ENCODE measurements at places on chromosomes 2 and 18. TPM values are rescaled to one million over a fixed set of nuclear protein-coding genes. Genes with fewer than 3 reads are reported as not detected.

DNA sequence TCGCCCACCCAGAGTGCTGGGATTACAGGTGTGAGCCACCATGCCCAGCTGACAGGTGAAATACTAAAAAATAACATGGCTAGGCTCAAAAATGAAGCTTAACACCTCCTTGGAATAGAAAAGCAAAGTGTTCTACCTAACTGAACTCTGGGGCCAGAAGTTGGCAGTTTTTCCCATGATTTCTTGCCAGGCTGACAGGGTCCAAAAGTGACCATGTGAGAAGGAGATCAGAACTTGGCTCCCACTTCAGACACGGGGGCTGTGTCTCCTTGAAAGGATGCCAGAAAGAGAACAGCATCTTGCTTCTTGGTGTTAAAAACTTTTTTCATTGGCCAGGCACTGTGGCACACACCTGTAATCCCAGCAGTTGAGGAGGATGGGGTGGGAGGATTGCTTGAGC, 47.0 kb downstream of the BMPR2 start:
- H3K36me3 ChIP-seq = no peaks in the 10 kb centered on the region
- no peak overlapping the region for H3K4me3 ChIP-seq
- H3K27me3 ChIP-seq = no peaks in the 10 kb centered on the region
- H3K27ac ChIP-seq = no peak overlapping the region
- peaks cover 6% of the 10 kb centered on the region for H3K4me1 ChIP-seq
- no peak for DNase-seq

DNA sequence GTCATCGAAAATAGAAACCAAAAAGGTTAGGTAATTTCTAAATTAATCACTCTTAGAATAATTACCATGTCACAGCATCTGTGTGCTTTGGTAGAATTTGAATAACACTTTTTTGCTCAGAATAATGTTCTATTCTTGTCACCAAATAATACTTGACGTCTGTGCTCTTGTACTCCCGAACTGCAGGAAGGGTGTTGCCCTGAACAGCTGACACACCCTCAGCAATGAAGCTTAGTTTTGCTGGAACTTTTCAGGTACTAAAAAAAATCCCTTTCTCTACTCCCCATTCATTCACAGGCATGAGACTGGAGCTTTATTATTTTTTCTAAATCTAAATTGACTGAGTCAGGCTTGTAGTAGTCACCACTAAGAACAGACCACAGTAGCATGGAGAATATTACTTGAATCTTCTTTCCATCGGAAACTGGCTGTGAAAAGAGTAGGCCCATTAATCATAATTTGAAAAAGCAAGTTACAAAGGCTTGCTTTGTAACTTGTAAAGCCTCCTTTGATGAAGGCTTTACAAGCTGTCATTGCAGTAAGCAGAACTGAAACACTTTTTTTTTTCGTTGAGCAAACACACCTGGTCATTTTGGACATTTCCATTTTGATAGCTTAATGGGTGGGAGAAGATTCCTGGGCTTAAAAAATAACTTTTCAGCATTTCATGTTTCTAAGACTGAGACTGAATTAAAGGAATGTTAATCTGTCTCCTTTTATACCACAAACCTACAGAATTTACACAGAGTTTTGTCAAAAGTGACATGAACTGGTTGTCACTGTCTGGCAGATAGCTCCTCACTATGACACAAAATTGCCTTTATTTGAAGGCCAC, 70.3 kb upstream of the PELI1 start:
- H3K4me3 ChIP-seq = no peak overlapping the region
- H3K27ac ChIP-seq = peak overlapping the region; percentile 89
- H3K27me3 ChIP-seq = no peaks in the 10 kb centered on the region
- H3K4me1 ChIP-seq = no peaks in the 10 kb centered on the region
- H3K36me3 ChIP-seq = no peaks in the 10 kb centered on the region

The PLB1 gene
- total RNA-seq = not detected

The MAPK4 gene
- total RNA-seq = not detected

The VWC2L gene
- total RNA-seq = not detected

DNA sequence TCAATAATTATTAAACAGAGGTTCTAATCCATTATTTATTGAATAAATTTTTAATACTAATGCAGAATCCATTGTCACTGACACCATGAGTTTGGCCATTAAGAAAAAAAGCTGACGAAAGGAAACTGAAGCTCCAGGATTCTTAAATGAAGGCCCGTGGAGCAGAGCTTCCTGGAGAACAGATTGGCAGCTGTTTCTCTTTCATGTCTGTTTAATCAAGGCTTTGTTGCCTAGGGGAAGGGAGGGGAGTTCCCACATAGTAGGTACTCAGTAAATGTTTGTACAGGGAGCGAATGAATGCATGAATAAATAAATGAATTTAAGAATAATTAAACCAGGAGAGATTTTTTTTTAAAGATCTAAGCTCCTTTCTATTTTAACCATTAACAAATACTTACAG, 315.1 kb upstream of the KLHL29 start:
- H3K4me1 ChIP-seq = no peaks in the 10 kb centered on the region
- no peak for DNase-seq
- no peaks in the 10 kb centered on the region for H3K36me3 ChIP-seq
- no peak overlapping the region for H3K27ac ChIP-seq
- no peaks in the 10 kb centered on the region for H3K27me3 ChIP-seq

The DHRS9 gene
- total RNA-seq = 0.27 TPM

DNA sequence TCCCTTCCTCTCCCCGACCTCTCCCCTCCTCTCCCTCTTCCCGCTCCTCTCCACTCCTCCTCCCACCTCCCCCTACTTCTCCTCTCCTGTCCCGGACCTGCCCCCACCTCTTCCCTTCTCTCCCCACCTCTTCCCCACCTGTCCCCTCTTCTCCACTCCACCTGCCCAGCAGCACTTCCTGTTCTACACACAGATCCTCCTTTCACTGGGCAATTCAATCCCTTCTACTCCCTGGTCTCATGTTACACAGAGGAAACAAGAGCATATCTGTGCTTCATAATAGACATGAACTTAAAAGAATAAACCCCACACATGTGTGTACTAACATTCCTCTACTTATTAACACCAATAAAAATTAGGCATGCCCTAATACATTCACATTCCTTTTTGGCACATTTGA, 34.8 kb downstream of the TIMM21 start:
- H3K4me1 ChIP-seq = no peaks in the 10 kb centered on the region
- no peak for DNase-seq
- peaks cover 10% of the 10 kb centered on the region for H3K27me3 ChIP-seq
- no peaks in the 10 kb centered on the region for H3K36me3 ChIP-seq
- no peak overlapping the region for H3K4me3 ChIP-seq
- H3K27ac ChIP-seq = no peak overlapping the region

DNA sequence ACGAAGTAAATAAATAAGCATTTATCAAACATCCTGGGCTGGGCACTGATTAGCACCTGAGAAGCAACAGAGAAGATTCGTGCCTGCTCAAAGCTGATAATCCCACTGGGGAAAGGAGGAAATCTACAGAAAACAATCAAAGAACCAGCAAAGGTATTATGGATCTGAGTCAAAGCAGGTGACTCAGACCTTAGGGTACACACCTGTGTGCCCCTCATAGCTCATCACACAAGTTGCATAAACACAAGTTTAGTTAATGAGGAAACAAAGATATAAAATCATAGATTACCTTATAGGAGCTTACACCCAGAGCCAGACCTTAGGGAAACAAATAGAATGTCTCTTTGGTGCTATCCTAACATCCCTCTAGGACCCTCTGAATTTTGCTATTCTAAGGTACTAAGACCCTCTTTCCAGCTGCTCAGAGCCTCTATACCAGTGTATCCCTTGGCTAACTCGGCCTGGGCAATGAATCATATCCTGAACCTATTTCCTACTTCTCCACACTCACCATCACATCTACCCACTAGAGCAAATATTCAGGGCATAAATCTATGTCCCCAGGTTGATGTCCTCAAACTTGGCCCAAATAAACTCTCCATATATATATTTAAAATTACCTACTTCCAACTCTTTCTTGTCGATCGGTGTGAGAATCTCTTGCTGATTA, 19.3 kb upstream of the CTIF start:
- no peaks in the 10 kb centered on the region for H3K36me3 ChIP-seq
- H3K4me1 ChIP-seq = no peaks in the 10 kb centered on the region
- peaks cover 29% of the 10 kb centered on the region for H3K27me3 ChIP-seq
- no peak overlapping the region for H3K4me3 ChIP-seq
- DNase-seq = no peak

DNA sequence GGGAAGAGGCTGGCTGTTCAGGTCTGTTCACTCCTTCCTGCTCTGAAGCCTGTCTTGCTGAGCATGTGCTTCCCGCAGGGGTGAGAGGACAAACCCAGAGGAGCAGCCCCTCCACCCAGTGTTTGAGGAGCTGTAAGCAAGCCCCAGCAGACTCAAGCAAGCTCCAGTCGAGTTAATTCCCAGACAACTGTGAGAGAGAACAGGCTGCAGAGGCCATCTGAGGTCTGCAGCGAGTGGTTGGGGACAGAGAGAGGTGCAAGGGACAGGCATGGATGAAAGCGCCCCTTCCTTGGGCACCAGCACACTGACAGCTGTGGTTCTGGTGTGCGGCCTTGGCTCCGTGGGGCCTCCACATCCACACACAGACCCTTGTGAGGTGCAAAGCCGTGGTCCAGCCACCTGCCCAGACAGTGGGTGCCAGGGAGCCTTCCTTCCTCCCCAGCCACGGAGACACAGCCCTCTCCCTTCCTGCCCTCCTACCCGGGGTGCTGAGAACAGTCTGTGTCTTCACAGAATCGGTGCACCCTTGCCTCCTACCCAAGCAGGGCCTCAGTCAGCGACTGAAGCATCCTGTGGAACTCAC, 36.2 kb downstream of the MAL start:
- no peaks in the 10 kb centered on the region for H3K36me3 ChIP-seq
- no peak overlapping the region for H3K27ac ChIP-seq
- H3K4me3 ChIP-seq = no peak overlapping the region
- H3K27me3 ChIP-seq = peaks cover 22% of the 10 kb centered on the region

DNA sequence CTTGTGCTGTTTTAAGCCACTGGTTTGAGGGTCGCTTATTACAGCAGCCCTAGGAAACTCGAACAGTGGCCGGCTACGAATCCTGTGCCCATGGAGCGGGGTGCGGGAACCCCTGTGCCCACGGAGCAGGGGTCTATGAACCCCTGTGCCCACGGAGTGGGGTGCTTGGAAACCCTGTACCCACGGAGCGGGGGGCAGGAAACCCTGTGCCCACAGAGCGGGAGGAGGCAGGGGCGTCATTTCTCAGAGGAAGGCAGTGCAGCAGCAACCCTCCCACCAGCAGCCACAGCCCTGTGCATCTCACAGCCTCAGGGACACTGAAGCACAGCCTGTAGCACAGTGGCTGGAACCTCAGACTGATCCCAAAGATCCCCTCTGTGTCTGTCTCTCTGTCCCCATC, 34.2 kb upstream of the GPC1 start:
- H3K27me3 ChIP-seq = peaks cover 2% of the 10 kb centered on the region
- no peaks in the 10 kb centered on the region for H3K36me3 ChIP-seq
- H3K27ac ChIP-seq = no peak overlapping the region
- no peaks in the 10 kb centered on the region for H3K4me1 ChIP-seq
- H3K4me3 ChIP-seq = no peak overlapping the region
- no peak for DNase-seq
